ENCODE measurements at places on chromosomes 7 and 10.
A peak's percentile ranks its signal among the peaks of the same experiment; 100 is the strongest.

DNA sequence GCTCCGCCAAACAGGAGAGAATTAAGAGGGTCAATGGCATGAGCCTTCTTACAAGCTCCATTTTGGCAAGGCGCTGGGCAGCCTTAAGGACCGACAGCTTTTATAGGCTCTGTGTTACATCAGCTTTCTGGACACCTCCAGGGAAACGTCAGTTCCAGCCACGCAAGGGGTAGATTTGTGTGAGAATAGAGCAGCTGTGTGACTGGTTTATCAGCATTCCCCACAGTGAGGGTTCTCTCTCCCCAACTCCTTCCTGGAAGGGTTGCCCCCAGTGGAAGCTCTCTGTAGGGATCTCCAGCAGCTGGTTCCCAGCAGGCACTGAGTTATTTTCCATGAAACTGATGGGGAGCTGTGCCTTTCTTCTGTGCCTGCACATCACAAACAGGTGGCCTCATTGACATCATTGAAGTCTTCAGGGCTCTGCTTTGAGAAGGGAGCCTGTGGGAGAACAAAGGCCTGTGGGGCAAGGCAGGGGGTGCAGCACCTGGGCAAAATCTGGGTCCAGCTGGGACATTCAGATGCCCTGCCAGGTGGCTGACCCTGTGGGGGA lies at the start of gene CUZD1:
TSS of gene CUZD1 (minus strand) at position 75 of the 550 bp plus-strand sequence. CDS start at position 61, 14 bp downstream.
- DNase-seq, result no peak

- no peak for DNase-seq
Observed at GRCh38 chr10:95783741-95784140, 27.8 kb downstream of the ENTPD1 start.

DNA sequence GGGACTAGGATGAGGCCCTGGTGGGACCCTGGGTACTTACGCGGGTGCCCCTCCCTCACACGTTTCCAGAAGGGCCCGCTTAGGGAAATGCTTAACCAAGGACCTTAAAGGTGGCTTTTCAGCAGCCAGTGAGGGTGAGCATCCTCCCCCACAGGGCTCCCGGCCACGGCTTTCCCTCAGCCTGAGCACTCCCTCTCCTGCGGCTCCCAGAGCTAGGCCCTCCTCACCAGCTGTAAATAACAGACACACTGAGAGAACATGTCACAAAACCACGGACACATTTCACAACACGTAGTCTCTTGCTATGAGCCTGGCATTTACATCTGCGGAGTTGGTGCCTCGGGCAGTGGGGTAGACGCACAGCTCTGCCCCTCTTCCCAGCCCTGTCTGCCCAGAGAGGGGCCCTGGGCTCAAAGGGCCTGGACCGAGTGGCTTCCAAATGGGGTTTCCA lies 25.2 kb downstream of the GRID1 start:
- DNase-seq, result no peak

- no peak for DNase-seq
Observed at GRCh38 chr7:128867241-128867640, 4.6 kb downstream of the ATP6V1F start.

- no peak for DNase-seq
Observed at GRCh38 chr7:13713092-13713491, 276.4 kb downstream of the ETV1 start.

GRCh38 chr10:114021717-114022680 lies 21.7 kb upstream of the ADRB1 start:
- DNase-seq, result no peak

DNA sequence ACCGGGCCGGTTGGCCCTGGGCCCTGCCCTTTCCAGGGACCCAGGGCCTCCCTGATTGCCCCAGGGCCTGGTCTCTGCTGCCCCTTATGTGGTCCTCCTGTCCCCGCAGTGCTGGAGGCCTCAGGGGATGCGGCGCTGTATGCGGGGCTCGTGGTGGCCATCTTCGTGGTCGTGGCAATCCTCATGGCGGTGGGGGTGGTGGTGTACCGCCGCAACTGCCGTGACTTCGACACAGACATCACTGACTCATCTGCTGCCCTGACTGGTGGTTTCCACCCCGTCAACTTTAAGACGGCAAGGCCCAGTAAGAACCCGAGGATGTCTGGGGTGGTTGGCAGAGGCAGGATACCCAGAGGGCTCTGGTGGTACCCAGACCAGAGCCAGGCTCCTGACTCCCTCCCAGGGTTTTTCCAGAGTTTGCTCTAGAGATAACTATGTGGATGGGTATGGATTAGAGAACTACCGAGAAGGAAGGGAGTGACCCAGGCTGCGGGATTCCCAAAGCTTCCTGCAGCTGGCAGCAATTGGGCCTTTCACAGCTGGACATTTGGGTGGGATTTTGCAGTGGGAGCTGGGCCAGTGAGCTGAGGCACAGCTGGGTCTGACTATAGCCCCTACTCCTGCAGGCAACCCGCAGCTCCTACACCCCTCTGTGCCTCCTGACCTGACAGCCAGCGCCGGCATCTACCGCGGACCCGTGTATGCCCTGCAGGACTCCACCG lies 28.1 kb upstream of the SLC29A3 start:
- DNase-seq, result no peak

DNA sequence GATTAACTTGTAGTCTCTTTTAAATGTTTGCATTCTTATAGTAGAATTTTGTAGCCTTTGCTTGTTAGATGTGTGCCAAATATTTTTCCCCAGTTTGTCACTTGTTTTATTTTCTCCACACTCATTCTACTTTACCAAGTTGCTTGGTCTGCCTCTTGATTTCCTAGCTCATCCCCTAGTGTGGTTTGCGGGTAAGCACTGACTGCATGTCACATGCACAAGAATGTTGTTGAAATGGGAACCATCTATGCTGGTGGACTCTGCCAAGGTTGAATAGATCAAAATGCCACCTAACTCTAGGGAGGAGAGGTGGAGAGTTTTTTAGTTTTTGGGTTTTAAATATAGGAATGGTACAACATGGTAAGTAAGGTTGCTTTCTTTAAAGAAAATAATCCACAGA lies 47.6 kb downstream of the FZD1 start:
- DNase-seq, result no peak

DNA sequence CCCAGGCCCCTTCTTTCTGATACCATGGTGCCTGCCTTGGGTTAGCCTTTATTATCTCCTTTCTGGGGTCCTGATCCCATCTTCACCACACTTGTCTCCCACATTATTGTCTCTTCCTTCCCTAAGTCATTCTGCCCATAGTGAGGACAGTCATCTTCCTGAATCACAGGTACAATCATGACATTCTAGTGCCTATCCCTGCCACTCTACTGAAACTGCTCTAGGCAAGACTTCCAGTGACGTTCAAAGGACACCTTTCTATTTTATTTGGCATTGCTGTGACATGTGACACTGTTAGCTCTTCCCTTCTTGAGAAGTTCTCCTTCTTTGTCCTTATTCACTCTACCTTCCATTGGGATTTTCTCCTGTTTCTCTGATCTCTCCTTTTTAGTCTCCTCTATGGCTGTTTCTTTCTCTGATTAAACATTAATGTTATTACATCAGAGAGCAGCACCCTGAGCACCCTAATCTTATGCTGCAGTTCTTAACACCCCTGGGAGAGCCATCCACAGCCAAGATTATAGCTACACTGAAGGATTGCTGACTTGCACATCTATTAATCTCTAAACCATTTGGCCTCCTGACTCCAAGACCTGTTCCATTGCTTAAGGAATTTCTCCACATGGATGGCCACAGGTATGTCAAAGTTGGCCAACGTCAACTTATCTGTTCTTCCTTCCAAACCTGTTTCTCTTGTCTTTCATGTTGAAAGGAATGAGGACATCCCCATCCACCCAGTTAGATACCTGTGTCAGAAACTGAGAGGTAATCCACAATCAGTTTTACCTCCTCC lies 10.9 kb downstream of the MACC1 start:
- no peak for DNase-seq

DNA sequence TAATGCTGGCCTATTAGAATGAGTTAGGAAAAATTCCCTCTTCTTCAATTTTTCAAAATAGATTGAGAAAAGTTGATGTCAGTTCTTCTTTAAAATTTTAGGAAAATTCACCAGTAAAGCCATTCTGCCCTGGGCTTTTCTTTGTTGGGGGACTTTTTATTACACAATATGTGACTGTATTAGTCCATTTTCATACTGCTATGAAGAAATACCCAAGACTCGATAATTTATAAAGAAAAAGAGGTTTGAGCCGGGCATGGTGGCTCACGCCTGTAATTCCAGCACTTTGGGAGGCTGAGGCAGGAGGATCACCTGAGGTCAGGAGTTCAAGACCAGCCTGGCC lies 12.7 kb downstream of the TAS2R40 start:
- no peak for DNase-seq

DNA sequence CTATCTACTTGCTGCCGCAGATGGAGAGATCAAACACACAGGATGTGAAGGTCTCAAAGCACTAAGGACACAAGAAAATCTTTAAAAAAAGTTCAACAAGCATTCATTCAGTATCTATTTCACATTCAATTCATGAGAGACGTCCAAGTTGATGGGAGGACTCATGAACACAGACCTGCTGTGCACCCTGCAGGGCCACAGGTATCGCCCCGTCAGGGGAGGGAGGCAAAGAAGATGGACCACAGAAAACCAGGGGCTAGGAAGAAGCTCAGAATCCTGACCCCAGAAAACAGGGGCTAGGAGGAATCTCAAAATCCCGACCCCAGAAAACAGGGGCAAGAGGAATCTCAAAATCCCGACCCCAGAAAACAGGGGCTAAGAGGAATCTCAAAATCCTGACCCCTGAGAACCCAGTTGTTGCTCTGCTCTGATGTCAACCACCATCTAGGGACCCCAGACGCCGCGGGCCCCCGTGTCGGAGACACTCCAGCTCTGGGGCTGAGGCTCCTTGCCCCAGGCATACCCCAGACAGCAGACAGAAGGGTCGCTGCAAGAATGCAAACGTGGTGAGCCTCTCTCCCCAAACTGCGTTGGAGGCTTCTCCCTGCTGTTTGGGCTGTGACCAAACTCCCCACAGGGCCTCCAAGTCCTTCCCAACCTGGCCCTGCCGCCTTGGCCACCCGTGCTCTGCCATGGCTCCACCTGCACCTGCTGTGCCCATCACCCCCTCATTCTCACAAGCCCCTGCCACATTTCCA lies 197.6 kb downstream of the DIP2C start:
- DNase-seq, result no peak

- no peak for DNase-seq
Observed at GRCh38 chr7:45506059-45506458, 68.1 kb upstream of the ADCY1 start.

DNA sequence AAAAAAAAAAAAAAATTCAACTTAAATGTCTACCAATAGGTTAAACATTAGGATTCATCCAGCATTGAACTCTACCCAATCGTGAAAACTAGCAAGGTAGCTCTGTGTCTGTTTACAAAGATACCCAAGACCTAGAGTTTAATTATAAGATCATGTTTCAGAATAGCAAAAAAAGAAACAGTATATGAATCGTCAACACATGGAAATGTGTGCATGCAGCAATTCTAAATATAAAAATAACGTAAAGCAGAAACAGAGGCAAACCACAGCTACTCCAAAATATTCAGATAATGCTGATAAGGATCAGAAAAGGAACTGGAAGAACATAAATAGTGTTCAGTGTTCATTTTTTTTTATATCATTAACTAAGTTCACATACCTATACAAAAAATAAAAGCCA lies 68.7 kb downstream of the AFAP1L2 start:
- DNase-seq, result no peak

- no peak for DNase-seq
Observed at GRCh38 chr7:134856091-134856490, 76.7 kb downstream of the CALD1 start.

- no peak for DNase-seq
Observed at GRCh38 chr7:31027161-31027965, 24.7 kb upstream of the ADCYAP1R1 start.

DNA sequence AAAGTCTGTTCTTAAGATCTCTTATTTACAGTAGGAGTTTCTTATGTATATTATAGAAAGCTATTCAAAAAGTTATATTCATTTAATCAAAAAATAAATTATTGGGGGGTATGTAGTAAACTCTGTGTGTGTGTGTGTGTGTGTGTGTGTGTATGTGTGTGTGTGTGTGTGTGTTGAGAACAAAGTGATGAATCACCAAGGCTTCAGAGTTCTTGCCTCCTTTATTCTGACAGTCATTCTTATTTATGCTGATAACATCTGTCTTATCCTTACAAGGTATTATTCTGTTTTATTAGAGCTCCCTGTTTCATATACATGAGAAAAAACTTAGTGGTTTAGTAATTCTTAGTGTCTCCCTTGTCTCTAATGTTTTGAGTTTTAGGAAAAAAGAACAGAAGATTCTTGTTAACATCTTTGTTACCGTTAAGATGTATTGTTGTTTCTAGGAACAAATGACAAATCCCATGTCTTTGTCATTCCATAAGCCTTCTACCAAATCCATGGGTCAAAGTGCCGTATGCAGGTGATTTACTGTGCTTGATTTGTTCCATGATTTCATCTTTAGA lies 424.0 kb downstream of the EXOC4 start:
- DNase-seq, result no peak

DNA sequence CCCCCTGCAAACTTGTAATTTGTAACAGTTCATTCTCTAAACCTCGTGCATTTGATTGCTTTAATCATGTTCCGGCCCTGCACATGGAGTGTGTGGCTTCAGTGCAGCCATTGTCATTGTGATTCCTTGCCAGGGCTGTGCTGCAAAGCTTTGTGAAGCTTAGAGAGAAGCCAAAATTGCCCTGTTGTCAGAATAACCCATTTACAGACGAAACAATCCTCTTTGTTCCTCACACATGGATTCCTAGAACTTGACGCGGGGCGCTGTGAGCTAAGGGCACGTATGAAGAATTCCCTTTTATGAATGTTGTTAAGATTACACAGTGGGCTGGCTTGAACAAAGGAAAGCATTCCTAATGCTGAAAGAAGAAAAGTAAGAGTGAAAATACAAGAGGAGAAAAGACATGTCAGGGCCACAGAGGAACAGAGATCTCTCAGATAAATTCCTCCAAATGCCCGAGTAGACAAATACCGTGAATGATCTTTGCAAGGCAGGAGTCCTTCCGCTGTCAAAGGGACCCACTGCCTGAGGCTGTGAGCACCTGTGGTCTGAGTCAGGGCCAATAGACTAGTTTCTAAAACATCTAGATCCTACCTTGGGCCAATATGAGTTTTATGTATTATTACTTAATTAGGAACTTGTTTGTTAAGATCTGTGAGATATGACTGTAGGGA lies 205.4 kb upstream of the C7orf33 start:
- no peak for DNase-seq

GRCh38 chr7:99473315-99473596 lies 566 bp downstream of the ZNF789 start:
- DNase-seq, result peak; percentile 39

DNA sequence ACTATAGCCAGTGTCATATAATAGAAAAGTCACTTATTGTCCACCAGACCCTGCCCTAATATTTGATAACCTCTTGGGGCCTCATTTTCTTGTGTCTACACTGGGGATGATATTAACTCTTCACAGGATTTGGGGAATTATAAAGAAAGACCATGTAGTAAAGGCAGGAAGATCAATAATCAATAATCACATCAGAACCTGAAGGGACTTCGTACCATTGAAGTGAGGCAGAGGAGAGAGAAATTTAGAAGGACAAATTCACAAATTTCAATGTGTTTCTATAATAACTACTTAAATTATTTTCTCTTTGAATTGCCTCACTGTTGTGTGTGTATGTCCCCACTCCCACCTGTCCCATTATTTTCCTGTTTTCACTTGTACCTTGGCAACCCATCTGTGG lies 10.7 kb upstream of the SGMS1 start:
- DNase-seq, result no peak
